ENCODE measurements at places on chromosomes 1 and 21. TPM values are rescaled to one million over a fixed set of nuclear protein-coding genes. Genes with fewer than 3 reads are reported as not detected.

The CR1 gene
- not detected for total RNA-seq

The TNFRSF18 gene
- total RNA-seq, result not detected

The FBLIM1 gene
- 106 TPM for total RNA-seq

GRCh38 chr1:173302366-173302765, 95.2 kb upstream of the TNFSF4 start:
- H3K36me3 ChIP-seq, result 0 out of 2 replicates have a peak, but pooled peaks cover 1% of the 10 kb centered on the region
- H3K4me3 ChIP-seq, result no peak overlapping the region
- no peaks in the 10 kb centered on the region for H3K27me3 ChIP-seq
- no peak for DNase-seq

DNA sequence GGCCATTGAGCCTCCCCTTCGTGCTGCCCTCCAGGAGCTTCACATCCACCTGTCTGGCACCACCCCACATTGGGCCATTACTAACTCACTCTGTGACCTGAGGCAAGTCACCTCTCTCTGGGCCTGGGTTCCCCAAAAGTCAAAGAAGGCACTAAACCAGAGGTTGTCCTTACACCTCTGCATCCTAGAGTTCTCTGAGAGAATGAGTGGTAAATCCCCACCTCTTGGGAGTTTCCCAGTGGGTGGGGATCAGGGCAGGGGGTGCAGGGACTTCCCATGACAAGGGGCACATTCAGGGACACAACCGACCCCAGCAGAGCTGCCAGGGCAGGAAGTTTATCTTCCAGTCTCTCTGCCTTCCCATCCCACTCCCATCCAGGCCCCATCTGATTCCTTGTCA, 99.7 kb downstream of the EPHB2 start:
- DNase-seq, result no peak
- no peak overlapping the region for H3K27ac ChIP-seq
- peaks cover 31% of the 10 kb centered on the region for H3K4me1 ChIP-seq

GRCh38 chr1:157045250-157046218, at the start of gene ARHGEF11:
ARHGEF11 (minus strand) TSS chr1:157045742; CDS start chr1:157044330, 1,412 bp downstream.
- H3K27me3 ChIP-seq, result peaks cover 2% of the 10 kb centered on the region
- H3K36me3 ChIP-seq, result no peaks in the 10 kb centered on the region
- DNase-seq, result peak; percentile 76
- peaks cover 54% of the 10 kb centered on the region for H3K4me1 ChIP-seq
- H3K4me3 ChIP-seq, result peak within 1 kb of the TSS; percentile 93
- peak within 1 kb of the TSS; percentile 90 for H3K27ac ChIP-seq

DNA sequence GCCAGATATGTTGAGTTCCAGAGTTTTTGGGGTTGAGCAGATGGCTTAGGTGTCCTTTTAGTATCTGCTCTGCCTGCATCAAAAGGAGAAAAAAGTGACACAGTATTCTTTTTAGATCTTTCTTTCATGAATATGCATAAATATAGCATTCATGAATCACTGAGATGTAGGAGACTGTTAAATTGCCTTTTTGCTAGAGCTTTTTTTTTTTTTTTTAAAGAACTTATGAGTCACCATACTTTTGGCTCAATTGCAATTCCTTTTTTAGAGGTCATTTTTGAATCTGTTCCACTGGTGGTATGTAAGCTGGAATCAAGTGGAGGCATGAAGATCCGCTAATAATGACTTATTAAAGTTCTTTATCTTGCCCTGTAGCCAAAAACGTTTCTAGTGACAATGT, 480.9 kb upstream of the ZRANB2 start:
- peaks cover 73% of the 10 kb centered on the region for H3K4me1 ChIP-seq
- no peaks in the 10 kb centered on the region for H3K27me3 ChIP-seq
- H3K4me3 ChIP-seq, result peak overlapping the region; percentile 78
- peak overlapping the region; percentile 81 for H3K27ac ChIP-seq
